ENCODE measurements at places on chromosomes 6 and 20. TPM values are rescaled to one million over a fixed set of nuclear protein-coding genes. Genes with fewer than 3 reads are reported as not detected.

DNA sequence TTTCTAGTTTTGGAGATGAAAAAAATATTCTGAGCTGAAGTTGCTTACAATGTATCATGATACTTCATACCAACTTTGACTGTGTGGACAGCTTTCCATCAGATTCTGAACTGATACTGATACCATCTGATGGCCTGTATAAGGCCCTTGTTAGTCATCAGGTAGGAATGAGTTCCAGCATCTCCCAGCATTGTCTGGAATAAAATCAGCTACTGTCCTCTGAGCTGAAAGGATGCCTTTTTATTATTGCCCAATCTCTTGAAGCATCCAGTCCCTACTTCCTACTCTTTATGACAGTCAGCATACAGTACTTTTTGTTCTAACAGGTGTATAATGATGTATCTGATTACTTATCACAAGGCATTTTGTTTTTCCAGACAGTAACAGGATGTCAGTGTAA is 70.6 kb upstream of the EYA4 start:
- DNase-seq, result peak; percentile 7

- peak; percentile 81 for DNase-seq
Measured at GRCh38 chr20:40565001-40565681, 123.9 kb downstream of the MAFB start.

DNA sequence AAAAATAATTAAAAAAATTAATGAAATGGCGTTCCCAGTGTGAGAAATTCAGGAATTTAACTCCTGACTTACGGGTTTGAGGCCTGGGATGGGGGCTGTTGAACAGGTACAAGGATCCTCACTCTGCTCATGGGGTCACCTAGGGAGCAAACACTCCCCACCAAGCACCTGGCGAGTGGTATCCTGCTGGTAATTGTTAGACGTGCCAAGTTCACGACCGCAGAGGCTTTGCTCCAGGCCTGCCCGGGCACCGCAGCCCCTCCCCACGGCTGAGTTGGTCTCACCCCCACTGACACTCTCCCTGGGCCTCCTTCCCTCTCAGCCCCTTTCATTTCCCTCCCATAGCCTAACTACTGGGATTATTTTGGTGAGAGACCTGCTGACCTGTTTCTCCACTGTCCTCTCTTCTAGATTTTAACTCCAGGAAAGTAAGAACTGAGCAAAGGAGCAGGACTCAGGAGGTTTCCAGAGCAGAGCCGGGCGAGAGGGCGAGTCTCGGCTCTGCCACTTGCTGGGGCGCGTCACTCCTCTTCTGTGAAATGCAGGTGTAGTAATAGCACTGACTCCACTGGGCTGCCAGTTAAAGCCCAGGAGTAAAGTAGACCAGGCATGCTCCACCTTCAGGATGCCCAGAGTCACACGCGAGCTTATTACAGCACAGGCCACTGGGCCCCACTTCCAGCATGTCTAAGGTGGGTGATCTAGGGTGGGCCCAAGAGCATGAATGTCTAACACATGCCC is 22.8 kb downstream of the BMP7 start:
- no peak for DNase-seq

- DNase-seq, result no peak
Measured at GRCh38 chr6:3253597-3253961, 5.2 kb upstream of the PSMG4 start.

TRIM39 gene
- 9.3 TPM for polyA plus RNA-seq

CD93 gene
- not detected for polyA plus RNA-seq

Data from GM23248 (cell line).